ENCODE measurements at places on chromosomes 16 and 17.

DNA sequence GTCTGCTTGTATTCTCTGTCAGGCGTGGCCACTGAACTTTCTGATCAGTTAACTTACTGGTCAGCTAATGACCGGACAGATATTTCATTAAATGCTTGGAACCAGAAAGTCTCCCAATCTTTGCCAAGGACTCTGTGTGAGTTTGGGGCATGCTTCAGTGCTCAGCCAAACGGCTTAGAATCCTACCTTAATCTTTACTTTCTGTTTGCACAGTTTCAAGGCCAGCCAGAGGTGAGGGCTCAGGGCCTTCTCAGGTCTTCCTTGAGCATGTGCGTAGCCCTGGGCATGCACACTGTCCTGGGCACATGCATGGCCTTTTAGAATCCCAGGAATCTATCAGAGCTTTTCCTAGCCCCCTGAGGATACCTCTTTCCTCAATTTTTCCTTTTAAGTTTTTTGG, 230.1 kb downstream of the RAB11FIP4 start:
- DNase-seq, result no peak

DNA sequence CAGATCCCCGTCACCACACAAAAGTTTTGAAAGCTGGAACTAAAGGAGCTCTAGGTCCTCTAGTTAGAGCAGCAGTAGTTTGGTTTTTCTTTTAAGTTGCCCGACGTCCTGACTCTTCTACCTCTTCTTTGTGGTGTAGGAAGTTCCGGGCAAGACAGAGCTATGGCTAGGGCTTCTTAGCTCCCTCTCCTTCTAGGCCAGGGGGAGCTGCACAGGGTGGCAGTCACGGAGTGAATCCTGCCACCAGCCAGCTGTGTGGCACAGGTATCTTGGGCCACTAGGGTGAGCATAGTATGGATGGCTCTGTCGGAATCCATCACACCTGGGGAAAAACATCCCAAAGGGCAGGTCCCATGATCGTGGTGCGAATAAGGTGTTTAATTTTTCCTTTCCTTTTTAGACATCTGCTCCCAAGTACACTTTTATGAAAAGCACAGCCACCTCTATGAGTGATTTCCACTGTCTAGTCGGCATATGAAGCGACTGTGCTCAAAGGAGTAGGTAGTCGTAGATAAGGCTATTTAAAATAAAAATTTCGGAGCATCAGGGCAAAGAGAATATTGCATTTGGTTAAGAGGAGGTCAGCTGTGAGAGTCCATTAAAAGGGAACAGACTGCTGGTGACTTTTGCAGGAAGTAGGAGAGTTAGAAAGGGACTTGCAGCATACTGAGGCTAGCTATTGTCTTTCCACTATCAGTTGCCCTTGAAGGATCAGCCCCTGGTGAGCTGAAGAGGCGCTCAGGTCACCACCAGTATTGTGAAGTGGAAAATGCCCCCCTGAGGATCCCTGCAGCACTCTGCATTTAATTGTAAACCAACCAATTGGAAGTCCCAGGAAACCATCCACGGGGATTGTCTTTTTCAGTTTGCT, 2.1 kb downstream of the PRKCA start:
- DNase-seq, result no peak

DNA sequence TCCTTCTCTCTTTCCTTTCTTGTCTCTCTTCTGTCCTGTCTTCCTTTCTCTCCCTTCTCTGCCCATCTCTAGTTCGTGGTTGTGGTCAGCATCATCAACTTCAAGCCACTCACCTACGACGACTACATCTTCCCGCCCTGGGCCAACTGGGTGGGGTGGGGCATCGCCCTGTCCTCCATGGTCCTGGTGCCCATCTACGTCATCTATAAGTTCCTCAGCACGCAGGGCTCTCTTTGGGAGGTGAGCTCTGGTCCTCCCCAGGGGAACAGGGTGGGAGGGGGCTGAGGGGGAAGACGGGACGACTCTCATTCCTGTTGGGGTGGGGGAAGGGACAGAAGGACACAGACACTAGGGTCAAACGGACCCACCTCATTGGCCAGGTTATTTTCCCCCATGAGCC, 44.3 kb downstream of the SLC6A2 start:
- no peak for DNase-seq

DNA sequence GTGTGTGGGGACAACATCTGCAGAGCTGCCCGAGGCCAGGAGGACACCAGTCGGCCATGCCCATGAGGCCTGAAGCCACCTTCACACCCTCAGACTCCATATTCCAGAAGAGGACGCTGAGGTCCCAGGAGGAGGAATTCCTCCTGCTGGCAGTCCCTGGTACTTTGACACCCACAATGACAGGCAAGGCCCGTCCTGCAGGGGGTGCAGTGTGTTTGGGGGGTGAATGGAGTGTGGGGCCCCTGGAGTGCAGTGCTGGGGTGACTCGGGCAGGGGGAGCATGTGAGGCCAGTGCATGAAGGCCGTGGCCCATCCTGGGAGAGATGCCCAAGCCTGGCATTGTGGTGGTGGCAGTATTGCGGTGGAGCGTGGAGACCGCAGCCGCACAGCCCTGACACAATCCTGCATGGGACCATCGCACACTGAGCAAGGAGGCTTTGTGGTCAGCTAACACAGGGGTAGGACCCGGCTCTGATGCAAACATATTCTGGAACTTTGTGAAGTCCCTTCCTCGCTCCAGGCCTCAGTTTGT, 52.2 kb downstream of the ZDHHC7 start:
- no peak for DNase-seq

DNA sequence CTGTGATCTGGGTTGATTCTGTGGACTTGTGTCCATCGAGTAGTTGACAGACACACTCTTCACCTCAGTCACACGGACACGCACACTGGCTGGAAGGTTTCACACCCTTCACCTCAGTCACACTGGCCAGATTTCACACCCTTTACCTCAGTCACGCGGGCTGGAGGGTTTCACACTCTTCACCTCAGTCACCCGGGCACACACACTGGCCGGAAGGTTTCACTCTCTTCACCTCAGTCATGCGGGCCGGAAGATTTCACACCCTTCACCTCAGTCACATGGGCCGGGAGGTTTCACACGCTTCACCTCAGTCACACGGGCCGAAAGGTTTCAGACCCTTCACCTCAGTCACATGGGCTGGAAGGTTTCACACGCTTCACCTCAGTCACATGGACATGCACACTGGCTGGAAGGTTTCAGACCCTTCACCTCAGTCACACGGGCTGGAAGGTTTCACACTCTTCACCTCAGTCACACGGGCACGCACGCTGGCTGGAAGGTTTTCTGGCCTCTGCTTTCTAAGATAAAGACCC, 96.2 kb downstream of the PGS1 start:
- DNase-seq, result peak; percentile 33

GRCh38 chr16:68275611-68276191, 11.4 kb downstream of the SLC7A6 start:
- DNase-seq, result no peak

DNA sequence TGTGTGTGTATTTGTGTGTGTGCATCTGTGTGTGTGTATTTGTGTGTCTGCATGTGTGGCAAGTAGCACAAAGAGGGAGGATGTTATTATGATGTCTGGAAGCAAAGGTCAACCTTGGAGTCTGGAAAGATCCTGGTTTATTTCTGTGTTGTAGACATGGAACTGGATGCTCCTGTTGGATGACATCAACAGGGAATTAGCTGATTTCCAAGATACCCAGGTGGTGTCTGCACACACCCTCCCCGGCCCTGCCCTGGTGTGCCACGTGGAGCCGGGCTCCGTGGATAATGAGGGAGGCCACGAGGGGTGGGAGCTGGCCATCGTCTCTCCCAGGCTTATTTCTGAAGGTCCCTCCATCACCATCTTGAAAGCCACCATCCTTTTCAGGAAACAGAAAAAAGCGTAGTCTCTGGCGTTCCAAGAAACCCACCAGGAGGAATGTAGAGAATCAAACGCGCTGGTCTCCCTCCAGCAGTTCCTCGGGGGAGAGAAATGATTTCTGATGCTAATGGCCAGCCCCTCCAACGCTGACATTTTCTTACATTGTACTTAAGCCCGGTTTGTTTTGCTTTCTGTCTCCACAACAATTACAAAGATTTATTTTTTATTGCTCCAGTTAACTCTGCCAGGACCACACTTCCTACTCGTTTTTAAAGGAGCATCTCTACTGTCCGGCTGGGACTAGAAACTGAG, 93.3 kb downstream of the FOXL1 start:
- no peak for DNase-seq

- DNase-seq, result no peak
Observed at GRCh38 chr17:35453171-35453570, 4.6 kb upstream of the SLFN13 start.

- no peak for DNase-seq
Observed at GRCh38 chr16:28597692-28598261, 927 bp upstream of the SULT1A2 start.

DNA sequence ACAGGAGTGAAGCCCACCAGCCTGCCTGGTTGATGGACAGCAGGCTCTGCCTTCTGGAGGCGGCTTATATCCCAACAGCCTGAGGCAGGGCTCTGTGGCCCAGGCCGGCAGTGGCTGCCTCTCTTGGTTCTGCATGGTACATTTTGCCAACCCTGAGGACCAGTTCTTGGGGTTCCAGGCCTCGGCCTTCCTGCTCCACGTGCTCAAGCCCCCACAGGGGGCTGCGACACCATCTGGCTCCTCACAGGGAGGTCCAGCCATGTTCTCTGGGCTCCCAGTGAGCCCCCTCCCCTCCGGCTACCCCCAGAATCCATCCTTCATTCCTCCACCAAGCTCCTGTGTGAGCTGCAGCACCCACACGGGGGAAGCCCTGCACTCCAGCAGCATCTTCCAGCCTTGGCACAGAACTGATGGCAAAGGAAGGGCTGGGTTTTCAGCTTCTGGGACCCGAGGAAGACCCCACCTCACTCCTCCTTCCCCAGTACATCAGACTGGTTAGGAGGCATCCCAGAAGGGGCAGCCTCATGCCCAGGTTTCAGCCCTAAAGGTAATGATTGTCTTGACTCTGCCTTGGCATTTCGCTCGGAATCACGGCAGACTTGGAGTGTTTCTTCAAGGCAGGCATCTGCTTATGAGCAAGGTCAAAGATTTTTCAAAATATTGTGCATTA, 231.2 kb downstream of the CPPED1 start:
- no peak for DNase-seq

DNA sequence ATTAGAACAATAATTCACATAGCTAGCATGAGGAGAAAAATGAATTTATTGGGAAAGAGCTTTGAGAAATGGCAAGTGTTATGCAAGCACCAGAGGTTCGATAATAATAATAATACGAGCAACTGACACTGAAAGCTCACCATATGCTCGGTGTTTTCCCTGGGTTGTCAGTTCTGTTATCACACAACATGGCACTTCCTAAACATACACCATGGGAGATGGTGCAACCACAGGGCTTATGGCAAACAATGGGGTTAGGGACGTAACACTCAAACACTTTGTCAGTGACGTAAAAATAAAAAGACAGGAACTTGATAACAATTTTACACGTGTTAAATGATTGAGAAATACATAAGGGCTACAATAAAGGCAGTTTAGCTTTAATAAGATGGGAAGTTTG, 23.7 kb downstream of the OR1D5 start:
- no peak for DNase-seq

GRCh38 chr17:27293359-27293897, 486 bp upstream of the WSB1 start:
- no peak for DNase-seq

DNA sequence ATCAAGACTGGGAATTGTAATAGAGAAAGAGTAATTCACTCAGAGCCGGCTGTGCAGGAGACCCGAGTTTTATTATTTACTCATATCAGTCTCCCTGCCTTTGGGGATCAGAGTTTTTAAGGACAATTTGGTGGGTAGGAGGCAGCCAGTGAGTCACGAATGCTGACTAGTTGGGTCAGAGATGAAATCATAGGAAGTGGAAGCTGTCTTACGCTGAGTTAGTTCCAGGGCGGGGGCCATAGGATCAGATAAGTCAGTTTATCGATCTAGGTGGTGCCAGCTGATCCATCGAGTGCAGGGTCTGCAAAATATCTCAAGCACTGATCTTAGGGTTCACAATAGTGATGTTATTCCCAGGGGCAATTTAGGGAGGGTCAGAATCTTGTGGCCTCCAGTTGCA, 20.2 kb upstream of the GUCY2D start:
- DNase-seq, result no peak

All from stimulated activated CD8-positive, alpha-beta memory T cell treated with anti-CD3 and anti-CD28 coated beads, Interleukin-15, amount 100 ng/mL, for 48 hours (primary cell).